ENCODE measurements at places on chromosomes 1 and 21.

DNA sequence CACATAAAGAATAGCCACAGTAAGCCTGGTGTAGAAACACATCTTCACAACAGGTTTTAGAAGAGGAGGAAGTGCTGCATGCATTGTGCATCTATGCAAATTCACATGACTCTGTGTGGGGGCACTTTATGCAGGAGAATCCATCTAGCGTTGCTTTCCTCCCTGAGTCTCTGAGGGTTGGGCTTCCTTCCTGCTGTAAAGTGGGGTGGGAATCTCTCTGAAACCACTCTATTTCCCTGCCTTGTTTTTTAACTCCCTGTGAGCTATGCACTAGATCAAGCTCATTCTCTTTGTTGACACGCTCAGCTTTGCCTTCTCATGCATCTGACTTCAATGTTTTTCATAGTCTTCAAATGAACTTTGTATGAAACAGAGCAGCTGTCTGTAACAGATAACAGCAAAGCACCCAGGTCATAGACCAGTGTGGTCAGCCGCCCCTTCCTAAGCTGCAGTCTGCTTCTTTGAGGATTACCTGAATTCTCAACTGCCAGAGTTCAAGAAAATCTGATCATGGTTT is 102.7 kb upstream of the DPH5 start:
- DNase-seq = no peak

DNA sequence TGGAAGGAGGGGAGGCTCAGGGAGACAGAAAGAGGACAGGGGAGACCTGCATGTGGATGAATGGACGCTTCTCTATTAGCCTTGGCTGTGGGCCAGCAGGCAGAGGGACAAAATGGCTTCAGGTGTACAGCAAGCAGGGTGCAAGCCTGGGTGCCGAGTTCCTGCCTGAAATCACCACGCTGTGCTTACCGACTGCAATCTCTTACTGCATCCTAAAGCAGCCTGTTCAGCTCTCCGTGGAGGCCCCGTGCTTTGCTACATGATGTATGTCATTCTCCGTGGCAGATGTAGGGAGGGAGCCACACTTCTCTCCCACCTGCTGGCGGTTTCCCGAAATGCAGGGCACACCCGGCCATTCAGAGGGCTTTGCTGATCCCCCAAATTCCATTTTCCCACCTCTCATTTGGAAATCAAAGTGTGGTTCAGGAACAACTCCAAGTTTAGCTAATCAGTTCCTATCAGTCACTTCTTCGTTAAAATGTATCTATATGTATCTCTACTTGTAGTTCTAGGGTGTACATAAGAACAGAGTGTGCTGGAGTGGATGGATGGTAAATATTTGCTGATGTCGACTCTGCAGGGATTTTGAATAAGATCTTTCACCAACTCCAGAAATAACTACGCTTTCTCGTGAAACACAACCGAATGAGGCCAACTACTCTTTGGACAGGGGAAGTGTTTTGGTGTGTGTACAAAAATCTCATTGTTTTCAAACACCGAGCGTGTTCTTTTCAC is 122.3 kb upstream of the BACE2 start:
- no peak for DNase-seq

DNA sequence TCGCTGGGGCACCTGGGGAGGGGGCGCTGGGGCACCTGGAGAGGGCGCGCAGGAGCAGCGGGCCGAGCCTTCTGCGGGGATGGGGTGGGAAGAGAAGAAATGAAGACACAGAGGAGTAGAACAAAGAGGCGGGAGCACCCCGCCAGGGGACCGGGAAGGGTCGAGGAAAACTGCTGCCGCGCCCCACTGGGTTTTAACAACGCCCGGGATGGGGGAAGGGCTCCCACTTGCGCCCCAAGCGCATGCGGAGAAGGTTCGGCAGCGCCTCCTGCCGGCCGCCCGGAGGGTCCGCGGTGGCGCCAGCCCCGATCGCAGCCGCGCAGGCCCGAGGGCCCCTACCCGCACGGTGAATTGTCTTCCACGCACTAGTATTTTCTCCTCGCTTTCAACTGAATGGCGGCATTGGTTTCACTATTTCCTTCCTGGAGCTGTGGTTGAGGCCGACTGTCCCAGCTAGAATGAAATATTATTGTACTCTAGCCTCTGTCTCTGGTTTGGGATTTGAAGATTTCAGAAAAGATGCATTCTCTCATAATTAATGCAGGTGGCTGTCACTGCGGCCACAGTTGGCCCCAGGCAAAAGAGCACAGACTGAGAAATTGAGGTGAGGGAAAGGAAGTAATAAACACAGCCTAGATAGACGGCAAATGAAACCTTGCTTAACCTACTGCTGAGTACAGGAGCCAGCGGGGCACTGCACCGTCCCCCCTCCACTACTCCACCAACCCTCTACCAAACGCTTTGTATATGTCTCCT is 57.3 kb downstream of the MAB21L3 start:
- DNase-seq = peak; percentile 82

GRCh38 chr1:6065093-6065858 is 19.6 kb downstream of the KCNAB2 start:
- DNase-seq = no peak

DNA sequence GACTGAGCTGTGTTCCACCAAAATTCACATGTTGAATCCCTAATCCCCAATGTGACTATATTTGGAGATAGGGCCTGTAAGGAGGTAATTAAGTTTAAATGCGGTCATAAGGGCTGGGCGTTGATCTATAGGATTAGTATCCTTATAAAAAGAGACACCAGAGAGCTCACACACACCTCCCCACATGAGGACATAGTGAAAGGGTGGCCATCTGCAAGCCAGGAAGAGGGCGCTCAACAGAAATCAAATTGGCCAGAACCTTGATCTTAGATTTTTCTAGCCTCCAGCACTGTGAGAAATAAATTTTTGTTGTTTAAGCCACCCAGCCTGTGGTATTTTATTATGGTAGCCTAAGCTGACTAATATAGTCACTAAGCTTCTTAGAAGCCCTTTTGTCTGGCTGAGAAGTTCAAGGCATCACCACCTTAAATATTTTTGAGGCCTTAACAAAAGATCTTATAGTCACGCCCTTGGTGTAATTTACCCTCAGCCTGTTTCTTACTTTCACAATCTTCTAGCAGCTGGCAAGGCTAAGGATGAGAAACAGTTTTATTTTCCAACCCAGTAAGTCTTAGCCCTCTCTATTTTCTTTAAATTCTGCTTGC is 28.8 kb downstream of the GORAB start:
- DNase-seq = no peak

DNA sequence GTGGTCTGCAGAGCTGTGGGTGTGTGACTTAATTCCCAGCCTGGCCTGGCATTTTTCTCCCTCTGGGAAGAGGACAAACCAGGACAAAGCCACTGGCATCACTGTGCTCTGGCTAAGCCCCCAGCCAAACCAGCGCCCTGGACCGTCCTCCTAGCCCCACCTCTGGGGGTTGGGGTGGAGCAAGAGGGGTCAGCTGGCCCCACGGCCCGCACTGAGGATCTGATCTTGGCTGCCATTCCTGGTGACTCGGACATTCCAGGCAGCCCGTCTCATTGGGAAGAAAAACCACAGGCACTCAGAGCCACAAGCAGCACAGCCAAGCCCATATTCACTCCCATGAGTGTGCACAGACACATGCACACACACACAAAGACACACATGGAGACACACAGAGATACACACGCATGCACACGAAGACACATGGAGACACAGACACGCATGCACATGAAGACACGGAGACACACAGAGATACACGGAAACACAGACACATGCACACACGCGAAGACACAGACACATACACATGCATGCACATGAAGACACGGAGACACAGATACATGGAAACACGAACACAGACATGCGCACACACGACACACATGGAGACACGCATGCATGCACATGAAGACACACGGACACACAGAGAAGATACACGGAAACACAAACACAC is 2.3 kb upstream of the MXRA8 start:
- no peak for DNase-seq

- no peak for DNase-seq
Measured at GRCh38 chr1:9086796-9087195, 17.4 kb upstream of the SLC2A5 start.

DNA sequence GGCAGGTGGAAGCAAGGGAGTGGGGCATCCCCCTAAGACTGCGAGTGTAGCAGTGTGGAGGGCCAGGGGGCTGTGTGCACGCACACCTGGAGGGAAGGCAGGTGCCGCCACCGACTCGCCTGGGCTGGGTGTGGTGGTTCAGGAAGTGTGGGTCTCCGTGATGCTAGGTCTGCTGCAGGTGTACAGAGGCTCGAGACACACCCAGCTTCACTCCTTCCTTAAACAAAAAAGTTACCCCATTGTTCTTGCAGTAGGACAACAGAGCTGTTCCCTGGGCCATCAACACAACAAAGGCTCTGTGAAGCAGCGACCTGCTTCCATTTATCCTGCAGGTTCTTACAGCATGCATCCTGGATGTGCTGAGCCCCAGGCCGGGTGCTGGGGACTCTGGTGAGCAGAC is 100.4 kb upstream of the TMEM51 start:
- no peak for DNase-seq

- no peak for DNase-seq
Measured at GRCh38 chr1:208759255-208759654, 515.1 kb upstream of the PLXNA2 start.

GRCh38 chr21:14554948-14555347 is 8.8 kb upstream of the SAMSN1 start:
- DNase-seq = no peak

- DNase-seq = no peak
Measured at GRCh38 chr21:46155514-46156377, at the start of gene FTCD. Gene FTCD (minus strand): TSS chr21:46155579. CDS start chr21:46155523, 56 bp downstream.

DNA sequence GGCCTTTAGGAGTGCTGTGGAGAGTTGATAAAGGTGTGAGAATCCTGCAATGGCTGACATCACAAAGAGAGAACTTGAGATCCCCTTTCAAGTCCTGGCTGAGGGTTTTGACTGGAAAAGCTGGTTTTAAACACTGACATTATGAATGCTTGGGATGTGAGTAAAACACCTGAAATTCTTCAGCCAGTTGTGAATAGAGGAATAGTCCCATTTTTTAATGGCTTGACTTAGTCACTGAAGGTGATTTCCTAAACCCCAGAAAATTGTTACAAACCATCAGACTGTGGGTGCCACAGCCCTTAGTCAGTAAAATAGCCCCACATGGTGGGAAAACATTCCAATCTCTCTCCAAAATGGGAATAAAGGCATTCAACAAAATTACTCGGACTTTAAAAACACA is 107.7 kb upstream of the LMO4 start:
- DNase-seq = no peak

- no peak for DNase-seq
Measured at GRCh38 chr1:117857418-117857817, 72.0 kb downstream of the GDAP2 start.

DNA sequence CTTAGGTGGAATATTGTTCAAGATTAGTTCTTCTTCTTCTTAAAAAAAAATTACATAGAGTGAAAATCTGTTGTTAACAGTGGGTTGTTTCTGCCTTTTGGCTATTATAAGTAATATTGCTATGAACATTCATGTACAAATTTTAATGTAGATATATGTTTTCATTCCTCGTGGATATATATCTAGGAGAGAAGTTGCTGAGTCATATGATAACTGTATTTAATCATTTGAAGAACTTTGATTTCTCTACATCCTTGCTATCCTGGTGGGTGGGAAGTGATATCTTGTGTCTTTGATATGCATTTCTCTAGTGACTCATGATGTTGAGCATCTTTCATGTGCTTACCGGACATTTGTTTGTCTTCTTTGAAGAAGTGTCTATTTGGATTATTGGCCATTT is 29.9 kb downstream of the MAST2 start:
- DNase-seq = no peak

- no peak for DNase-seq
Measured at GRCh38 chr1:189658381-189658780, 819.3 kb downstream of the BRINP3 start.

DNA sequence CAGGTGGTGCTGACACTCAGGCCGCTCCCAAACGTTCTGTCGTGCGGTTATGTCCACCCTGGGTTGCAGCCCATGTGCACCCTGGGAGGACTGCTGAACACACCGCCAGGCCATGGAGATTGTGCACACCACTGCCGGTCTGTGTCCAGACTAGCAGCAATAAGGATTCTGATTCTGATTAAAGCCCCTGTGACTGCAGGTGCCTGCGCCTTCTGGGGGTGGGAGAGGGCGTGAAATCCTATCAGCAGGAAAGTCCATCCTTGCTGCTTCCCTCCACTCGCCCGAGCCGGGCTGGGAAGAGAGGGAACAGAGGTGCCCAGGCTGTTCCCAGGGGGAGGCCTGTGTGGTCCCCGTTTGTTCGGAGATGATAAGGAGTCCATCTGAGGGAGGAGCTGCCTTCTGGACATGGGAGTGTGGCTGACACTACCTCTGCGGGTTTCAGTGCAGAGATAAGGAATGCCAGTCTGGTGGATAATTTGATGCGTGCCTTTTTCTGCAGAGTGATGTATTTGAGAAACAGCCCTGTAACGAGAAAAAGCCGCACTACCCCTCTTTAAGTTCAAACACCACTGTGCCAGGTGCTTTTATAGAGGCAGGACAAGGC is 41.2 kb downstream of the BACE2 start:
- DNase-seq = no peak

DNA sequence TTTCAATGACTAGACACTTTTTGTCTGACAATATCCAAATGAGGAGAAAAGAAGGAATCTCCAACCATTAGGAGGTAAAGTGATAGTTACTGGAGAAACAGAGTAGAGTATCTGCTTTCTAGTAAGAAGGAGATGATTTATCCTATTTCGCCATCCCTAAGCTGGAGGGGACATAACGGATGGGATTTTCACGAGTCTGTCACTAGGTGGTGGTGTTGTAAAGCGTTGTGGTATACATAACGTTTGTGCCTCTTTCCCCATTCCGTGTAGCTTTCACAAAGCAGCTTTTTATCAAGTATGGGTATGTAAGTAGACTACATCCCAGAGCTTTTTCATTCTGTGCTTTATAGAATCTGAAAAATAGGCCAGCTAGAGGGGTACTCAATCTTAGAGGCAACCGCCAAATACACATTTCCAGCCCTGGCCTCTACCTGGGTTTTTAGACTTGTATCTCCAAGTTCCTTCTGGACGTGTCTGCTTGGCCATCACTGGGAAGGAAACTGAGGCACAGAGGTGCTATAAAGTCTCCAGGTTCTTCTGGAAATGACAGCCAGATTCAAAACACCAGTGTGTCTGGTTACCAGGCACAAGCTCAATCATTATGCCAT is 33.3 kb upstream of the FAM3B start:
- peak; percentile 11 for DNase-seq
